ENCODE measurements at places on chromosomes 5 and 9. TPM values are rescaled to one million over a fixed set of nuclear protein-coding genes. Genes with fewer than 3 reads are reported as not detected.

- DNase-seq = no peak
Observed at GRCh38 chr9:86298873-86299272, 16.5 kb upstream of the ISCA1 start.

GRCh38 chr5:65102976-65103711 is 334.4 kb downstream of the CWC27 start:
- no peak for DNase-seq

The OLFML2A gene
- 98.9 TPM for total RNA-seq

The GARIN3 gene
- not detected for total RNA-seq
